ENCODE measurements at places on chromosomes 3 and 15.

DNA sequence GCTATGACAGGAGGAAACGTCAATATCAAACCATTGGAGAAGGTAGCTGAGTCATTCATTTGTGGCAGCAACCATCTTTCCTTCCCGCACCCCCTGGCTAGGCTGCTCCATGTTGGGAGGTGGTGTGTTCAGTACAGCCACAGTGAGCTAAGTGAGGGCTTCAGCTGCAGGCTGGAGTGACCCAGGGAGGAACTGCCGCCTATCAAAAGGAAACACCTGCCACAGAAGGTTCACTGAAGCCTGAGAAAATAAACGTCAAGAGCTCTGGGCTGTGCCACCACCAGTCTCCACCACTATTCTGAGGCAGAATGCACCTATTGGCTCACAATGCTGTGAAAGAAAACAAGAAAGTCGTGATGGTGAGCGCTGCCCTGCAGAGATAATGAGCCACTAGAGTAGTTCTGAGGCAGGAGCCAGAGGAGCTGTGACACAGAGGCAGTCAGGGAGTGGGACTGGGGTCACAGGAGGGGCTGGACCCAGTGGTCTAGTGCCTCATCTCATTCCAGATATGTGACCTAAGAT is 34.8 kb upstream of the CD47 start:
- DNase-seq = peak; percentile 40

GRCh38 chr15:47796830-47797229 is 79.5 kb downstream of the SEMA6D start:
- DNase-seq = no peak

DNA sequence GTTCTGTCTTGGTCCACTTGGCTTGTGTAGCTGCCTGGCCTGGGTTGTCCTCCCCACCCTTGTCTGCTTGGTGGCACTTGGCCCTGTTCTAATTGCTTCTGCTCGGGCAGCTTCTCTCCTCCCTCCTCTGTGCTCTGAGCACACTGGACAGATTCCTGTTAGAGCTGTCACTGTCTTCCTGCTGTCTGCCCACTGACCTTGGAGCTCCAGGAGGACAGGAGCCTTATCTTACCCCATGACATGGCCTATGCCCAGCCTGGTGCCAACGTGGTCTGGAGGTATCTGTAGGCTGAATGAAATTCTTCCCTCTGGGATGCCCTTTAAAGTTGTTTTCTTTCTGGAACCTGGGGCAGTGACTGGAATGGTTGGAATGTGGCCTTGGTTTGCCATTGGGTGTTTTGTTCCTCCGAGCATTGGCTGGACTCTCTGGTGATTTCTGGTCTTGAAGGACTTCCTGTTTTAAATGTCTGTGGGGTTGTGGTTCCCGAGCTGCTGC is 94.1 kb downstream of the FAM43A start:
- DNase-seq = no peak

- no peak for DNase-seq
Observed at GRCh38 chr3:134707908-134708597, 57.2 kb upstream of the KY start.

DNA sequence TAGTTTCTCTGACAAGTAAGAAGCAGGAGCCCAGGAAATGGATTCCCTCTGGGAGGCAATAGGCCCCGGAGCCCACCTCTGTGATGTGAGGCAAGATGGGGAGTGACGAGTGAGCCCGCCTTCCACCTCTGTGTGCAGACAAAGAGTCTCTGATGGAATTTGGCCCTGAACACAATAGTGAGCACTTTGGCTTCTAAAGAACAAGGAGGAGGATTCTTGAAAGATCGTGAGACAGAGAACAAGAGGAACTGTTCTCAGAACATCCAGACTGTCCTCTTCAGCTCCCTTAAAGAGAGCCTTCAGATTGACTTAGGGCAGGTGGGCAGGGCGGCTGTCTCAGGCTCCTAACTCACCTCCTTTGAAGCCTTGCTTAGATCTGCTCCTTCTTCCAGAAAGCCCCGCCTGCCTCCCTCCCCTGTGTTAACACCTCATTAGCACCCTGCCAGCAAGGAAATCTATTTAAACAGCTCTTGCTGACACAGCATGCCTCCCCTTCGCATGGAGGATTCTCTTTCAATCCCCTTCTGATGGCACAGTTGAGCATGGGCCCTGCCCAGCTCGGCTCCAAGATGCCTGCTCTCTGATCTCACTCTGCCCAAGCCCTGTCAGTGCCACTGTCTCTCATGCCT is 430.3 kb downstream of the NTRK3 start:
- DNase-seq = no peak

DNA sequence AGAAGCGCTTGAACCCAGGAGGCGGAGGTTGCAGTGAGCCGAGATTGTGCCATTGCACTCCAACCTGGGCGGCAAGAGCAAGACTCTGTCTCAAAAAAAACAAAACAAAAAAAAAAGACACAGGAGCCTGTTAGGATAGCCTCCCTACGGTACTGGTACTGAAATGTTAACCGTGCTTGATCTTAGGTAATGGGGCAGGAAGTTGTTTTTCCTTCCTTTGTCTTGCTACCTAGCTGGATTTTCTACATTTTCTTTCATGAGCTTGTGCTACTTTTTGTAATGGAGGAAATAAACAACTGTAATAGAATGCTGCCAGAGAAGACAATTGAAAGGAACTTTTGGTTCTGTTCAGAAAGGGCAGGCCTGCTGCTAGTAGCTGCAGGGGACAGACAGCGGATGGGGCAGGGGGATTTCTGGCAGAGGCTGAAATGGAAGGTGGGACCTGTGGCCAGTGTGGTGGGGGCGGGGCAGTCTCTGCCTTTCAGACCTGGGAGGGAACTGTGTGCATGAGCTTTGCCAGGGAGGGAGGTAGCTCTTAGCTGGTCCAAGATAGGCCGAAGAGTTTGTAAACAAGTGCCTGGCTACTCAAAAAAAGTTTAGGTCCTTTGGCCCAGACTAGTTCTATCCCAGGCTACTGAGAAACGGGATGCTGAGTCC is 49.0 kb upstream of the SEMA4B start:
- no peak for DNase-seq

DNA sequence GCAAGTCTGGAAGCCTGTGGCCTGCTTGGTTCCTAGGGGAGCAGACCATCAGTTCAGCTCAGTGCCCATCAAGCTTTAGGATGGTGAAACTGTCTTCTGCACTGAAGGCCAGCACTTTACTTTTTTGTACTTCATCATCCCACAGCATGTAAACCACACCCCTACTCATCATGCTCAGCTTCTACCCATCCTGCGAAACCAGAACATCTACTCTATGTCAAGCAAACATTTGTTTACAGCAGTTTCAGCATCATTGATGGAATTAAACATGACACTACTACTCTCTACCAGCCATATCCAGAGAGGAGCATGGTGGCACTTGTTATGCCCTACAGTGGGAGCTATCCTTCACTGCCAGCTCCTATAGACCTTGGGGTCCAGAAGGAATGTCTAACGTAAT is 306.6 kb downstream of the SOX2 start:
- DNase-seq = no peak

- DNase-seq = no peak
Observed at GRCh38 chr15:82852941-82853561, 43.6 kb downstream of the WHAMM start.

DNA sequence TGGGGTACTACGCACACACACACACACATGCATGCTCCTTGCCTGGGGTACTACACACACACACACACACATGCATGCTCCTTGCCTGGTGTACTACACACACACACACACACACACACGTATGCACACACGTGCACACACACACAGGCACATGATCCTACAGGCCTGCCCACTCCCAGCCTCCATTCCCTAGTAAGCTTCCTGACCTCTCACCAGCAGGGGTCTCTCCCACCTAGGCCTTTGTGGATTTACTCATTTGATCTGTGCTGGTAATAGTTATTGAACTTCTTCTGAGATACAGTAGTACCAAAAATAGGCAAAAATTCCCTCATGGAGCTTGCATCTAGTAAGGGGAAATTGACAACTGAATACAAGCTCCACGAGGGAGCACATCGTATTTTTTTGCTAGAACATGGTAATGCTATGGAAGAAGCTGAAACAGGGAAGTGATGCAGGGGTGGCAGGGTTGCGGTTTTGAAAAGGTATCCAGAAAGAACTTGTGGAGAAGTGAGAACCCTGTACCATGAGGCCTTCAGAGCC is 19.1 kb downstream of the TTC21A start:
- no peak for DNase-seq

GRCh38 chr15:33737687-33738601 is 230.4 kb upstream of the CHRM5 start:
- no peak for DNase-seq

DNA sequence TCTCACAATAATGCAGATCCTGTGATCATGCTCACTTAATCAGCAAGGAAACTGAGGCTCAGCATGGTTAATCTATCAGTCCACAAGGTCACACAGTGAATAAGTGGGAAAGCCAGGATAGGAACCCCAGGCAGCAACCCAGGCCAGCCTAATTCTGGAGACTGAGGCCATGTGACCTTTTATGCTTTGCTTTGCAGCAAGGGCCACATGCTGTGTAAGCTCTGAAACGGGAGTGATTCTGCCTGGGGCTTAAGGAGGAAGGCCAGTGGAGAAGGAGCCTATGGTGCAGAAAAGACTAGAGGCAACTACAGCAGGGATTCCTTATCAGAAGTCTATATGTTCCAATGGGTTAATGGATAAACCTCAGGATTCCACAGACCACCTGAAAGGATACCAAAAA is 157.6 kb upstream of the PPP2R3A start:
- DNase-seq = no peak

GRCh38 chr3:188683032-188683521 is 488.7 kb upstream of the TPRG1 start:
- DNase-seq = peak; percentile 31

GRCh38 chr3:142844339-142844977 is 44.4 kb downstream of the PCOLCE2 start:
- DNase-seq = no peak

- peak; percentile 1 for DNase-seq
Observed at GRCh38 chr15:23416349-23417276, 30.4 kb downstream of the GOLGA6L2 start.

DNA sequence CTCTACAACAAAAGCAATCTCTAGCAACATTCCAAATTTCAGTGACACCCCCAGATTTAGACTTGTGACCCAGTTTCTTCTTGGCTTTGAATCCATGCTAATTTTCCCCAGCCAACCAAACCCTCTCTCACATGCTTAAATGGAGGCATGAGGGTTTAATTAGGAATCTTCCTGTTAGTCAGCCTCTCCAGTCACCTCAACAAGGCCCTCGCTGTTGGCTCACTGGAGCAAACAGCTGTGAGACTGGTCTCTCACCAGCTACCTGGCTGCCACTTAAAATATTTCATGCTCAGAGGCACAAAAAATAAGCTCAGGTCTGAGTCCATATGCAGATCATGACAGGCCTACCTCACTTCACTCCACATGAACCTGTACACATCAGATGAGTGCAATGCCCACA is 630.4 kb upstream of the ADAMTS9 start:
- DNase-seq = no peak

DNA sequence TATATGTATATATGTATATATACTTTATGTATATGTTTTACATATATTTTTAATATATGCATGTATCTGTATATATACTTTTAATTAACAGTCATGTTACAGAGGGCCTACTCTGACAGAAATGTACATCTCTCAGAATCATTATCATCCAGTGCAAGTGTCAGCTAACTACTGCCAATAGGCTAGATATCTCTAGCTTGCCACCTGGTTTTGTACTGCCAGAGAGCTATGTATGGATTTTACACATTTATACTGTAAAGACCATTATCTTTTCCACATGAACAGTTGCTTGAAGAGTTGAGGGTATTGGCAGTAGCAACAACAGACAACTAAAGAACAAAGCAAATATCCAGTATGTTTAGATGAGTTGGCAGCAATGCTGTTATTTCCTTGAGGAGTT is 99.7 kb upstream of the VGLL3 start:
- DNase-seq = no peak

- DNase-seq = no peak
Observed at GRCh38 chr3:42066516-42067181, 24.5 kb upstream of the TRAK1 start.

GRCh38 chr3:53545996-53546359 is 51.6 kb downstream of the CACNA1D start:
- DNase-seq = no peak

GRCh38 chr3:169241630-169241990 is 421.9 kb downstream of the MECOM start:
- no peak for DNase-seq

- no peak for DNase-seq
Observed at GRCh38 chr3:124439603-124440002, 290.6 kb upstream of the UMPS start.

GRCh38 chr3:44321335-44321734 is 17.2 kb upstream of the TCAIM start:
- no peak for DNase-seq

DNA sequence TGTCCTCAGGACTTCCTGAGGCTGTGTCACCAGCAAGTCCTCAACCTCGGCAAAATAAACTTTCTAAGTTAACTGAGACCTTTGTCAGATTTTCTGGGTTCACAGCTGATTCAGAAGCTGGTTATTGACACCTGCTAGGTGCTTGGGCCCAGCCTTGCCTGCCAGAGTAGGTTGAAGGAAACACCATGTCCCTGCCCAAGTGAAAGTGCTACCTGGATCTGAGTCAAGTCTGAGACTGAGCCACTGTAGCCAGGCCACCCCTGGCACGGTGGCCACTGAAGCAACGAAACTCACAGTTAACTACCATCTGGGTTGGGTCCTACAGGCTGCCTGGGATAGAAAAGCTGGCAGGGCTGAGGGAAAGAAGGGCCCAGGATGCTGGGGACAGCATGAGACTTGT is 8.2 kb downstream of the HYAL2 start:
- DNase-seq = no peak

DNA sequence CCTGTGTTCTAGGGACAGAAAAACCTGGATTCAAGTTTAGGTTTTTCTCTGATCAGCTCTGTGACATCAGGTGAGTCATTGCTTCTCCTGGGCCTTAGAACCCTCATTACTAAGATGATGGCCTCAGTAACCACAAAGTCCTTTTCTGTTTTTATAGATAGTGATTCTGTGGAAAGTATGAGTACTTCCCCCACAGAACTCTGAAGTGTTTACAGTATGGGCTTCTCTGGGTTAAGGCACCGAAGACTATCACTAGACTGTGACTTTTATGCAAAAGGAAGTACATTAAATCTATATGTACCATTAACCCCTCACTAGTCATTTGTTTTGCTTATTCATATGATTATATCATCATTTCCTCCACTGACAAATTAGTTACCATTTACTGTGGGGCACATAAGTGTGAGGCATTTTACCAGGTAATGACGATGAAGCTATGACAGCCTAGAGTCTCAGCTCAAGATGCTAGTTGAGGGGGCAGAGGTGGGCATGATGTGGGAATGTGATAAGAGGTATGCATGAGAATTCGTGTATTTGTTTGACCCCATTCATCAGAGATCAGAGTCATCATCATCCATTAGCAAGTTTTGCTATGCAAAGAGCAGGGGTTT is 15.0 kb upstream of the RORA start:
- DNase-seq = peak; percentile 6

- no peak for DNase-seq
Observed at GRCh38 chr3:47406762-47407149, 25.9 kb downstream of the PTPN23 start.

GRCh38 chr3:39819899-39820298 is 10.5 kb downstream of the MYRIP start:
- DNase-seq = no peak

GRCh38 chr15:56736308-56736707 is 3.0 kb upstream of the ZNF280D start:
- no peak for DNase-seq
